ENCODE measurements at places on chromosomes 4 and X.
A peak's percentile ranks its signal among the peaks of the same experiment; 100 is the strongest.

DNA sequence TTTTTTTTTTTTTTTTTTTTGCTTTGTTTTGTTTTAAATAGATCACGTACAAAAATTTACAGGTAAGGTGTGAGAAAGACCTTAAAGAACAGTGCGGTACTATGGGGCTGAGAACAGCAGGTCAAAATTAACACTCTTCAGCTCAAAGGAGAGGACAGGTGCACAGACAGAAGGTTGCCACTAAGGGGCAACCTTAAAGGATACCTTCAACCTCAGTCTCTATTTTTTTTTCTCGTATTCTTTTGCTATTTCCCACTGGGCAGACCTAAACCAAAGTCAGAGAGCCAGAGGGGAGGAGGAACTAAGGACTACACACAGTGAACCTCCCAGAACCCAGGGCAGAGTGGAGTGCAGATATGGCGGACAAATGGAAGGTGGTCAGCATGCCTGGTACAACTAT lies 1984.3 kb upstream of the IGFBP7 start:
- no peak for DNase-seq

DNA sequence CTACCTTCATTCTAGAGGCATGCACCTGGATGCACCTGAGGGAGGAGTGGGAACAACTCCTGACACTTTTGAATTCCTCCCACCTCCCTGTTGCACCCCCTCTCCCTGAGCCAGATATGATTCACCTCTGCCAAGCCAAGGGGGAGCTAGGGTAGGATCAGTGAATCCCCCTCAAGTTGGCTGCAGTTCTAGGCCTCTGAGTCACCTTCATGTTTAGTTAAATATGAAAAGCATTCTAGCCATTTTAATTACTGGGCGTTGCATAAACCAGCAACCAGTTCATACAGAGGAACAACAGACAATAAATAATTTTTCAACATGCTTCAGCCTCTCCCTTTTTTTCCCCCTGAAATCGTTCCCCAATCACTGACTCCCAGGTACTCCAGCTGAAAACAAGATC lies 1440.2 kb downstream of the ADGRL3 start:
- DNase-seq: no peak

DNA sequence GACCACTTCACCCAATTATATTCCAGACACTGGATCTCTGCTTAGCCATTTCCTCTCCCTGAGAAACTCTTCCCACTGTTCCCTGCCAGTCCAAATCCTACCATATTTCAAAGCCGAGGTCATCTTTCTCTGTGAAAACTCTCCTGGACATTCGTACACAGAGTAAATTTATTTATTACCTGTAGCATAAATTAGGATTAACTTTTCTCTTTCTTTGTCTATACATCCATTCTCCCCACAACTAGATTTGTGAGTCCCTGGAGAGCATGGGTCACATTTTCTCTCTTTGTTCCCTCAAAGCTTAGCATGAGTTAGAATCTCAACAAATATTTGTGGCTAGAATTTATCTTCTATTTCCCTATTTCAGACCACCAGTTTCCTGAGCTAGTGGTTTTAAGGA lies 27.8 kb upstream of the SMIM10 start:
- no peak for DNase-seq

DNA sequence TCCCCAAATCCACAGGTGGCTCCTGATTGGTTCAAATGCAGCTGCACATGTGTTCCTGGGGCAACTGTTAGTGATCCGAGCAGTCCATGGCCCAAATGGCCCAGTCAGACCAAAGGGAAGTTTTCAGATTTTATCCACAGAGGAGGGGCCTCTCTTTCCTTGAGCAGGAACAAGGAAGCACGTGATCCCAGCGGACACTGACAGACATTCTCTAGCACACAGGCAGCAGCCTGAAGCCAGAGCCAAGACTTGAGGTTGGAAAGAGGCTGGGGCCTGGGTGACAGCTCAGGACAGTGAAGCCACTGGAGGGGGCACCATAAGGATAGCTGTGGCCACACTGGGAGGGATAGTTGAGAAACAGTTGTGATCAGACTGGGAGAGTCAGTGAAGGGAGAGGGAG lies 3.5 kb upstream of the ZFP92 start:
- no peak for DNase-seq

DNA sequence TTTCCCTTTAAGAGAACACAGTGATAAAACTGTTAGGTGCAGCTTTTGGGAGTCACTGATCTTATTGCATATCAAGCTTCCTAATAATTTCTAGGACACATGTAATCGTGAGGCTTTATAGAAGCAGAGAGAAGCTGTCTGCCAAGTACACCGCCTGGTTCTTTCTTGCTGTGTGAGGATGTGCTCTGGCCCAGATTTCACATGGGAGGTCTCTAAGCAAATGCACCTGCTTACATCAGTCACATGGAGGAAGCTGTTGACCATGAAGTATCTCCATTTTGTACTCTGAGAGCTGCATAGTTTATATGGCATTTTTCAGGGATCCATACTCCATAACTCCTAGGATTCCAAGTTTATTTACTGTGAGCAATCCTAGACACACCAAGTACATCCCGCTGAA lies 37.1 kb downstream of the RGS12 start:
- DNase-seq: peak; percentile 19

- no peak for DNase-seq
Observed at GRCh38 chr4:147056940-147057610, 111.4 kb upstream of the TTC29 start.

GRCh38 chr4:45621971-45622370 lies 501.9 kb downstream of the GABRG1 start:
- no peak for DNase-seq

GRCh38 chrX:38371641-38372040 lies 19.2 kb downstream of the OTC start:
- DNase-seq: no peak

DNA sequence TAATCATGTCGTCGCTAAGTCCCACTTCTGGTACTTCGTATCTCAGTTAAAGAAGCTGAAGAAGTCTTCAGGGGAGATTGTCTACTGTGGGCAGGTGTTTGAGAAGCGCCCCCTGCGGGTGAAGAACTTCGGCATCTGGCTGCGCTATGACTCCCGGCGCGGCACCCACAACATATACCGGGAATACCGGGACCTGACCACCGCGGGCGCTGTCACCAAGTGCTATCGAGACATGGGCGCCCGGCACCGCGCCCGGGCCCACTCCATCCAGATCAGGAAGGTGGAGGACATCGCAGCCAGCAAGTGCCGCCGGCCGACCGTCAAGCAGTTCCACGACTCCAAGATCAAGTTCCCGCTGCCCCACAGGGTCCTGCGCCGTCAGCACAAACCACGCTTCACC lies 11.3 kb downstream of the PNCK start:
- DNase-seq: peak; percentile 85

- no peak for DNase-seq
Observed at GRCh38 chrX:69565247-69565815, 50.6 kb upstream of the EDA start.

DNA sequence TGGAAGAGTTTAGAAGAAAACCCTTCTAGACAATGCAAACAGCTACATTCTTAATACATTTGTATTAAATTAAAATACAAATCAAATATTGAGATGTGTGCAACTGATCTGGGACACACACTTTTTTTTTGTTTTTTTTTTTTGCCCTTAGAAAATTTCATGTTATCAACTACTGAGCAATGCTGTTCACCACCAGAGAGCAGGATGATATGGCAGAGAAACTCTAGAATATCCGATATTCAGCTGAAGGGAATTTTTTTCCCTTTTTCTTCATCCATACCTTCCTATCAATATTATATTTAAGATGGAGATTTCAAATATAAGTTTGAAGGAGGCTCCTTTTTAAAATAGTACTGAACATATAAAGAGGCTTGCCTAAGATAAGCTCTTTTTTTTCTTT lies 1.0 kb downstream of the NDST3 start:
- DNase-seq: no peak

DNA sequence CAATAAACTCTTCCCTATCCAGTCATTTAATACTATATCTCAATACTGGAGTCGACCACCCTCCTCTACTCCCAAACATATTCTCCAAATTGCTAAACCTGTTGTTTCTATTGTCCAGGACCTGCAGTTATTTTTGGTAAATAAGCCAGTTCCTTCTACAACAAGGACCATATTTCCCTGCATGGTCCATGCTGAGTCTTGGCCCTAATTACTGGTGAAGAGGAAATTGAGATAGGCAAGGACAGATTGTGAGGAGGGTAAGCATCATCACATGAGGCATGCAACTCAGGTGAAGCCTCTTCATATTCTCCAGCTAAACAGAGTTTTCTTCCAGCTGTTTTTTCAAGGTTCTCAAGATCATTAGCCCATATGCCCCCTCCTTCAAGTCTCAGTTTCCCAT lies 1193.6 kb downstream of the RAPGEF2 start:
- no peak for DNase-seq

DNA sequence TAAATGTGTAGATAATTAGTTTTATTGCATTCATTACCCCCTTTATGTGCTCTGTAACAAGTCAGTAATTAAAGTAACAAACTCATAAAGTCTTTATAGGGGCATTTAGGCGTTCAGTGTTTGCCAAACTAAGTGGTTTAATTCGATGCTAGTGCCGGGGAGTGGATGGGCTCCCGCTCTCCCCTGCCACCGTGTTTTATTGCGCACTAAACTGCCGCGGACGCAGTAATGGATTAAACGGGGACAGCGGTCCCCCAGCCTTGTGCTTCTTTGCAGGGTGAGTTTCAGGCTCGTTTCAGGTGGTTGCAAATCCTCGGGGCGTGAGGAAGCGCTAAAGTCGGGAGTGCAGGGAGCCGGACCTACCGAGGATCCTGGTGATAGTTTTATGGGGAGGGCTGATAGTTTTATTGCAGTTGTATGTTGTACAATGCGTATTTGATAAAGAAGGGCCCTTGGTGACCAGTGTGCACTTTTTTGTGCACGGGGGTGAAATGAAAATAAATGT lies 1.6 kb upstream of the PHOX2B start:
- DNase-seq: no peak

- DNase-seq: no peak
Observed at GRCh38 chr4:25486171-25486570, 109.1 kb downstream of the ANAPC4 start.

DNA sequence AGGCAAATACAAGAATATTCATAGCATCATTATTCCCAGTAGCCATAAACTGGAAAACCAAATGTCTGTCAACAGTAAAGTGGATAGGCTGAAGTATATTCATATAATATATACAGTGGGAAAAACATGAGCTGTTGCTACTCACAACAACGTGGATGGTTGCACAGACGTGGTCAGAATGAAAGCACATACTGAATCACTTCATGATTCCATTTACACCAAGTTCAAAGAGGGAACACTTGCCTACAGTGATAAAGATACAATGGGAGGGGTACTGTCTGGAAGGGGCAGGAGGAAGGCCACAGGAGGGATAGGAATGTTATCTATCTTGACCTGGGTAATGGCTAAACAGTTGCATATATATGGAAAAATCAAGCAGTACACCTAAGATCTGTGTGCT lies 25.3 kb downstream of the APBB2 start:
- DNase-seq: no peak

DNA sequence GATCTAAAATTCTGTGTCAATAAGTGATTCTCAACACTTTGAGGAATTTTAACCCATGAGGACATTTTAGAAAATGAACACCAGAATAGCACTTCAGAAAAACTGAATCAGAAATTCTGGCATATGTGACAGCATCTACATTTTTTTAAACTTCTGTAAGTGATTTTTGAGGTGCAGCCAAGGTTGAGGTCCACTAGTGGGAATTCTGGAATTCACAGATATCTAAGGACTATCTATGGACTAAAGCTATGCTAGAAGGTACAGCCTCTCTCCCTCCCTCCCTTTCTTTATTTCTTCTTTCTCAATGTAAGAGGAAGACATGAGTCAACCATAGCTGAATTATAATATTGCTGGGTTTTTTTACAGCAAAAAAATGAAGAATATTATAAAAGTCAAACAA lies 508.2 kb upstream of the ATOH1 start:
- DNase-seq: no peak

DNA sequence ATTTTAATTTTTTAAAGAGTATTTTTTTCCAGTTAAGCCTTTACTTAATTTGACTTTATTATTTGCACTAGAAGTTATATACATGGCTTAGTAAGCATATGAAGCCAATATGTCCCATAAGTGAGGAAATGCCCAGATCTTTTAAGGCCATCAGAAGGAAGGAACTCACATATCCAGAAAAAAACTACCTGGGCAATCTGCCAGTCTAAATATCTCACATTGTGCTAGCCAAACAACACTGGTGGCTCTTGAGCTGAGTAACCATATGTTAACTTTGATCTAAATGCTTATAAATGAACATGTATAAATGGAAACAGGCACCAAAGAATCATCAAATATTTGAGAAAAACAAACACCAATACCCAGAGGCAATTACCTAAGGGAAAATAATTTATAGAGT lies 138.6 kb upstream of the APOOL start:
- DNase-seq: no peak

GRCh38 chr4:156766846-156767245 lies 204.8 kb downstream of the PDGFC start:
- no peak for DNase-seq

DNA sequence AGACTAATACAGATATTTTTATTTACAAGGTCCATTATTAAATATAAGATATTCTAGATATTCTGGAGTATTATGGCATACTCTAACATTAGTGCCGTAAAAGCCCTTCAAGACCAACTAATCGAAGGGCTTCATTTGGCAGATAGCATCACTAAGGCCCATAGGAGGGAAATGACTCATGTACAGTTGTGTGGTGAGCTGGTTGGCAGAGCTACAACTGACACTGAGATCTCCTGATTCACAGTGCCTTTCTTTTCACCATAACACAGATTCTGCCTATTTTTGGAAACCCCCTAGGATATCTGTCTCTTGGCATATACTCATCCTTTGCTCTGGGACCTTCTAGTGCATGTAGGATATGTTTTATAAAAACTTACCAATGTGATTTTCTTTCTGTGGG lies 201.7 kb upstream of the AFF2 start:
- no peak for DNase-seq

DNA sequence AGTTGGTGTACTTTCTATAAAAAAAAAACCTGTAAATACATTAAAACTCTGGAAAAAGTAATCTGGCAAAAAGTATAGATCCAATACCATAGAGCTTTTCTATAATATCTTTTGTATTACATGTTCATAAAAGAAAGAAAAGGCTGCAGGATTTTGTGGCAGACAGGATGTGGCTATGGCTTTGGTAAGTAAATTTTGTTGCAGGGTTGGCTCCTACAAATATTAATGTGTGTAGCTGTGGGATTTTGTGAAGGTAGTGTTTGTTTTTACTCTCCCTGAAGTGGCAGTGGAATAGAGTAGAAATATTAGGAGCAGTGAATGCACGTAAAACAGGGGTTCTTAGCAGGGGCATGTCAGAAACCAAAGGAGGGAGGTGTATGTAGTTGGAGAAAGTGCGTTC lies 84.8 kb downstream of the TSPAN7 start:
- no peak for DNase-seq

DNA sequence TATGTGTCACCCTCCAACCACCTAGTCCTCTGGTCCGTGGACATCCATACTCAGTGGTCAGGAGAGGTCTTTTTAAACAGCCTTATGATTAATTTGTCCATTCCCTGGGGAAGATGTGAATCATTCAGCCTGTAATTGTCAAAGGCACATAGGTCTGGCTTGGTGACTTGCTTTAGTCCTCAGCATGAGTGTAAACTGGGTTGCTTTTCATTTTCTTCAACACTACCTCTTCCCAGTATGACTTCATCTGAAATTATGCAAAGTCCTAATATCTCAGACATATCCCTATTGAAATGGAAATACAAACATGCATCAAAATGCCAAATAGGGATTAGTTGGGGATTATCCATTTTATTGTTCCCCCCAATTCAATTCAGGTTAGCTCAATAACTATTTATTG lies 208.3 kb upstream of the AMOT start:
- no peak for DNase-seq

GRCh38 chr4:148749403-148749802 lies 307.2 kb upstream of the NR3C2 start:
- no peak for DNase-seq

- no peak for DNase-seq
Observed at GRCh38 chr4:14262221-14262620, 634.7 kb upstream of the BOD1L1 start.

All from activated effector memory CD4-positive, alpha-beta T cell treated with anti-CD3 and anti-CD28 coated beads, Interleukin-2, amount 50 U/mL, for 16 hours (primary cell).